GM19239 (cell line): ENCODE measurements at places on chromosomes 2 and 18.

GRCh38 chr2:239004274-239005015 is 156.6 kb downstream of the TWIST2 start:
- no peak for DNase-seq

DNA sequence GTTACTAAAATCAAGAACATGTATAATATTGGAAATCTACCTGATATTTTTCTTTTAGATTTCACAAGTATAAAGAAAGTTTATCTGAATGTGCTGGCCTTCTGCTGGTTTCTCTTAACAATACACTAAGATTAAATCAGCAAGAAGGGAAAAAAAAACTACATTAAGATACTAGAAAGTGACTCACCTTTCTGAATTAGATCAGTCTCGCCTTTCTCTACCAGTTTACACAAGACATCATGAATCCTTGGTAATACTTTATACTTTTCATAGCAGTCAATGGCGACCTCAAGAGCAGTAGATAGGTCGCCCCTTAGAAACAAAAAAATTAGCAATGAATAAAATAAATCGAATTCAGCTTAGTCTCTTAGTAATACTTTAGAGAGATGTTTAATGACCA is 61.2 kb downstream of the LRPPRC start:
- DNase-seq, result no peak

DNA sequence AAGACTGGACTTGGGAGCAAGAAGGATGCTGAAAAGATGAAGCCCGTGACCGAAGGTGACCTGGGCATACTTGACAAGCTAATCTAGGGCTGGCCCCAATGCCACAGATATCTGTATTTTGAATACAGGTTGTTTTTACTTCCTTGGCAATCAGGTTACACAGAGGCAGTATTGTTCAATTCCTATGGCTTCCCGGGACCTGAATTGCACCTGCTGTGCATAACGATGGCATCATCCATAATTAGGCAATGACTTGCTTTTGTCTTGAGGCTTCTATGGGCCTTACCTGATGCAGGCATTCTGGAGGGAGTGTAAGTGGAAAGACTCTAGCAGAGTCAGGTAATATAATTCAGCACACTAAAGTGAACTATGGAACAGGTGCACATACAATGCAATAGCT is 60.6 kb upstream of the CUL3 start:
- DNase-seq, result no peak

- no peak for DNase-seq
Observed at GRCh38 chr18:3321133-3321812, 59.3 kb downstream of the MYL12B start.

DNA sequence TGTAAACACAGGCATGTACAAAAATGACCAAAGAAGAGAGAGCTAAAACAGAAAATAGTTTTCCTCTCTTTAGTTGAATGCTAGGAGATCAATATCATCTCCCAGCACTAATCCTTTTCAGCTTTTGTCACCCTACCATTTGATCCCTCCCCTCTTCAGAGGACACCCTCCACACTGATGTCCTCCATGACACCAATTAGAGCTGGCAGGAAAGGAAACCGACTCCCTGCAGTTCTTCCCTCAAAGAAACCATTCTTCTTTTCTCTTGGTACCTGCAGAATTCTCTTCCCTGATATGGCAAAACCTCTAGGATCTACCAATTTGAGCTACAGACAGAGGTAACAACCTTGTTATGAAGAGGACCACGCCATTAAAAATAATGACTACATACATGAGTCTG is 5.3 kb downstream of the EPB41L3 start:
- no peak for DNase-seq
